ENCODE measurements at places on chromosomes 5 and 9.

- DNase-seq, result peak; percentile 77
Measured at GRCh38 chr9:133534346-133535291, at the start of gene ADAMTSL2. ADAMTSL2 (plus strand) TSS chr9:133534704; CDS start chr9:133536713, 2,009 bp downstream.

GRCh38 chr5:141783947-141784296 is 94.3 kb downstream of the PCDH1 start:
- no peak for DNase-seq

- DNase-seq, result no peak
Measured at GRCh38 chr9:107960916-107961315, 471.3 kb upstream of the KLF4 start.

DNA sequence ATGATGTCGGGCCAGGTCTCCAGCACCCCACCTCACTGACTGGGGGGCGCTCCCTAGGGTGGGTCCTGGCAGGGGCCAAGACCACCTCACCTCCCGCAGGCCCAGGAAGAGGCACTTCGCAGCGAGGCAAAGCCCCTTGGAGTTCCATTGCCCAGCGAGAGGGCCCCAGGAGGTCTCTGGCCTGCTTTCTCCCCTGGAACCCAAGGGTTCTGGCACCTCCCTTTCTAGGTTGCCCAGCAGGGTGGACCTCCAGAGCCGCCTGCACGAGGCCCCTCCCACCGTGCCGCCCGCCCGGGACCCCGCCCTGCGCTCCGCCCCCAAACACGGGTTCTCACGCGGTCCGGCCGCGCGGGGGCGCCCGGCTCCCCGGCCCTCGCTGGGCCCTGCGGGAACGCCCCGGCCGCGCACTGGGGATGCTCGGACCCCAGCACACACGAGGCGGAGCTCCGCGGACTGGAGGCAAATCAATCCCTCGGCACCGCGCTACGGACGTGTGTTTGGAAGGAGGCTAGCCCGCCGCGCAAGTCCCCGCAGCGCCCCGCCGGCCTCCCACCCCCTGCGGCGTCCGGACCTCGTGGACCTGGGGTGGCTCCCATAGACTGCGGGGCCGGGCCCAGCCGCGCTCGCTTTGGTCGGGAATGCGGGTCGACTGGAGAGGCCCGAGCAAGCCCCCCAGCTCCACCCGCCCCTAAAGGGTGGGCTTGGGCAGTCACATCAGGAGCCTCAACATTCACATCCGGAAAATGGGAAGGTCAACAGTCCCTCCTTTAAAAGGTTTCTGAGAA is 99.5 kb upstream of the LMX1B start:
- DNase-seq, result peak; percentile 29

DNA sequence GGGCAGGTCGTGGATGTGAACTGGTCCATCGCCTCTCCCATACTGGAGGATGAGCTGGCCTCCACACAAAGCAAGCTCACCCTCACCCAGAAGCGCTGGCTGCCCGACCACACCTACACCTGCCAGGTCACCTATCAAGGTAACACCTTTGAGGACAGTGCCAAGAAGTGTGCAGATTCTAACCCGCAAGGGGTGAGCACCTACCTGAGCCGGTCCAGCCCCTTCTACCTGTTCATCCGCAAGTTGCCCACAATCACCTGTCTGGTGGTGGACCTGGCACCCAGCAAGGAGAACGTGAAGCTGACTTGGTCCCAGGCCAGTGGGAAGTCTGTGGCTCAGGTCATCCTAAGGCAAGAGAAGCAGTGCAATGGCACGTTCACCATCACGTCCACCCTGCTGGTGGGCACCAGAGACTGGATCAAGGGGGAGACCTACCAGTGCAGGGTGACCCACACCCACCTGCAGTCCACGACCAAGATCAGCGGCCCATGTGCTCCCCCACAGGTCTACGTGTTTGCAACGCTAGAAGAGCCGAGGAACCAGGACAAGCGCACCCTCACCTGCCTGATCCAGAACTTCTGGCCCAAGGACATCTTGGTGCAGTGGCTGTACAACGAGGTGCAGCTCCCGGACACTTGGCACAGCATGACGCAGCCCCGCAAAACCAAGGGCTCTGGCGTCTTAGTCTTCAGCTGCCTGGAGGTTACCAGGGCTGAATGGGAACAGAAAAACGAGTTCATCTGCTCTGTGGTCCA is 71.3 kb downstream of the INSL6 start:
- DNase-seq, result no peak

DNA sequence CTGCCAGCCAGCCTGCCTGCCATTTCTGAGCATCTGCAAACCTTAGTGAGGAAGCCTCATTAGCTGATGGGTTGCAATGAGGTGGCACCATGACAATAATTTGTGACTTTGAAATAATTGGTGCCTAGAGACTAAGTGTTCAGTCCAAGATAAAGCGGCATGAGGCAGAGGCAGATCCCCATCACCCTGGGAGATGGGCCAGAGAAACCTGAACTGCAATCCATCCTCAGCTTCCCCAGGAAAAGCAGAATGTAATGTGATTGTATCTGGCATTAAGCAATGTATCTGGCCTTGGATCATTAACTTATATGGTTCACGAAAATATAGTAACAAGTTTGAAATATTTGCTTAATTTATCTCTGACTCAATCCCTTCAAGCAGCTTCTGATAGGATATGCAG is 101.0 kb downstream of the SPOCK1 start:
- no peak for DNase-seq

DNA sequence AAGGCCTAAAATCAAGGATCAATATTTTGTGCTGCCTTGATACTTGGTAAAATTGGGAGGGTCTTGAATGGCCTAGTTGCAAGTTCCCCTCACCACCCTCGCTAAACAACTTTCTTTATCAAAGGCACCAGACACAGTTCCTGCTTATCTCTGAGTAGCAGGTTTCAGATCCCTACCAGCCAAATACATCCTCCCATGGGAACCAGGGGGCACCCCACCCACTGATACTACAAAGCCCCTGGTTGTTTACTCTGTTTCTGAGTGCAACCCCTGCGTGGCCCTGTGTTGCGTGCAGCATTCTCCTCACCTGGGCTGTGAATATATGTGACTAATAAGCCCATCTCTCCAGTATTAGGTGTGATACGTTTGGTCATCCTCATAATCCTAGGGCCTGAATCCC is 314.9 kb downstream of the DRD1 start:
- DNase-seq, result no peak

GRCh38 chr9:108130905-108131304 is 641.3 kb upstream of the KLF4 start:
- no peak for DNase-seq

GRCh38 chr5:174084691-174085154 is 39.2 kb downstream of the NSG2 start:
- DNase-seq, result no peak

All from fibroblast of villous mesenchyme (primary cell).